Central memory CD4-positive, alpha-beta T cell (primary cell): ENCODE measurements at places on chromosomes 1 and 21.

GRCh38 chr21:17542371-17543011 is 29.6 kb downstream of the CXADR start:
- no peak for DNase-seq

GRCh38 chr1:182676274-182676673 is 8.1 kb downstream of the RGS8 start:
- DNase-seq: no peak

- no peak for DNase-seq
These were observed 5.3 kb downstream of the DTL start for GRCh38 chr1:212040629-212041412.

DNA sequence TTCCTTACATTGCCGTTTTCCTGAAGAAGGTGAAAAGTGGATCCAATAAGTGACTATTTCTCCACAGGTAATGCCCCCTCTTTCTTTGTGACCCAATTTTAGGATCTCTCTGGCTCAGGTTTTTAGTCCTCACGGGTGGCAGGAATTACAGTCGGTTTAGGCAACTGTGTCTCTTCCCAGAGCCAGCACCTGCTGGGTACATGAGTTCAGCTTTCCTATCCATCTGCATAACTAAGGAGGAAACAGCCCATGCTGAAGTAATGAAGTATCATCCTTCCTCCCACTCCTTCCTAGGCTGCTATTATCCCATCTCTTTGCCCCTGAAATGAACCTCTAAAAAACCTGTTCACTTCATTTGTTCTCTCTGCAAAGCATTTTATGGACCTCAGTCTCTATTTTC is 544.6 kb downstream of the NEGR1 start:
- no peak for DNase-seq

- no peak for DNase-seq
These were observed 2.1 kb upstream of the ITLN1 start for GRCh38 chr1:160887071-160887470.

- no peak for DNase-seq
These were observed 1.3 kb downstream of the USP24 start for GRCh38 chr1:55213885-55214211.

DNA sequence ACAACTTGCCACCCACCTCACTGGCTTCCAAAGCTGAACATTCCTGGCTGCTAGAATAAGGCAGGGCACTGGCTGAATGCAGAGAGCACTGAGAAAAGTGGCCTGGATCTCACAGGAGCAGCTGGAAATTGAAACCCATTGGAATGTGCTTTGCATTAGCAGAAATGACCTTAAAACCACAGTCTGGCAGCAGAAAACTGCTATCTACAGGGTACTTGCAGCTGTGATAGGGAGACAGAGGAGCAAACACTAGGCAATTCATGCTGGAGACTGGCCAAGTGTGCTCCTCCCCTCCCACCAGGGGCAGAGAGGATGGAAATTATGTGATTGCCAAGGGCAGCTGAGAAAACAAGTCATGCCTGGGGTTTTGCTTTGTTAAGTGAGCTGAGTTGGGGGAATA is 47.2 kb downstream of the HSD3B1 start:
- no peak for DNase-seq

GRCh38 chr1:238476841-238477240 is 586.1 kb upstream of the ZP4 start:
- no peak for DNase-seq

- no peak for DNase-seq
These were observed 46.2 kb downstream of the AHDC1 start for GRCh38 chr1:27557596-27558340.

DNA sequence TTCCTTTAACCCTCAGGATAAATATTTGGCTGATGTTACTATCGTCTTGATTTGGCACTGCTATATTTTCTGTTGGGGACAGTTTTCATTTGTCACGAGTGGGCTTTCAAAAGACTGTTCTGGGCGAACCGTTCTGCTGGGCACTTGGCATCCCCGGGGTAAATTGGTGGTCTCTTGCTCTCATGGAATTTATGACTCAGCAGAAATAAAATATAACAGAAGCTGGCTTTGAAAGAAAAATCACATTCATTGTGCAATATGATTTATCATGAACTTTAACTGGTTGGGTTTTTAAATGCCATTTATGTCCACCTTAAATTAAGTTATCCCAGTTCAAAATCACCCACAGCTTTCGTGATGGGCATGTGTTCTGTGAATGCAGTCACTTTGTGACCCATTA is 147.3 kb downstream of the KAZN start:
- no peak for DNase-seq

DNA sequence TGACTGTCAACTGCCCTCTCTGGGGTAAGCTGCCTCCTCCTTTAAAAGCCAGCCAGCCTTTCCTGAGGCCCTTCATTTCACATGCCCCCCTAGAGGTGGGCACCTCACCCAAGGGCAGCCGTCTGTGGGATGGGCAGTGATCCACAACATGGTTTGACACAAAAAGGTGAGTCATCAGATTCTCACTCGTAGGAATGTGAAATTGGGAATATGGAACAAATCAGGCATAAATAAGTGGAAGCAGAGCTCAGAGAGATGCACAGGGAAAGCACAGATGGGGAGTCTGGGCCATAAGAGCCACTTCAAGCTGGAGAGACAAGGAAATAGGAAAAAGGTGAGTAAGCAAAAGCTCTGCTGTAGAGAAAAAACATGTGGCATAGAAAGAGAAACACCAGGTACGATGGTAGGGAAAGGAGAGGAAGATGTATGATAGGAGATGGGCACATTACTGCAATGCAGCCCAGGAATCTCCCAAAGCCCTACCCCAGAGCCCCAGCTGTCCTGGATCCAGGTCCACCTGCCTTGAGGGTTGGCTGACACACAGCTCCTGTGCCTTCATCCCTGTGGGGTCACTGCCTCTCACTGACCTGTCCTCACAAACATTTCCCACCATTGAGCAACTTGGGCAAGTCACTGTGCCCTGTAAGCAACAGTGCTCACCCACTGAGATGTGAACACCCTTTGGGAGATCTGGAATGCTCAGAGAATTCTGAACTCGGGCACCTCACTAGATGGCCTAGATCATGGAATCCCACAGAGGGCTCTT is 86.6 kb downstream of the ASTN1 start:
- DNase-seq: no peak

DNA sequence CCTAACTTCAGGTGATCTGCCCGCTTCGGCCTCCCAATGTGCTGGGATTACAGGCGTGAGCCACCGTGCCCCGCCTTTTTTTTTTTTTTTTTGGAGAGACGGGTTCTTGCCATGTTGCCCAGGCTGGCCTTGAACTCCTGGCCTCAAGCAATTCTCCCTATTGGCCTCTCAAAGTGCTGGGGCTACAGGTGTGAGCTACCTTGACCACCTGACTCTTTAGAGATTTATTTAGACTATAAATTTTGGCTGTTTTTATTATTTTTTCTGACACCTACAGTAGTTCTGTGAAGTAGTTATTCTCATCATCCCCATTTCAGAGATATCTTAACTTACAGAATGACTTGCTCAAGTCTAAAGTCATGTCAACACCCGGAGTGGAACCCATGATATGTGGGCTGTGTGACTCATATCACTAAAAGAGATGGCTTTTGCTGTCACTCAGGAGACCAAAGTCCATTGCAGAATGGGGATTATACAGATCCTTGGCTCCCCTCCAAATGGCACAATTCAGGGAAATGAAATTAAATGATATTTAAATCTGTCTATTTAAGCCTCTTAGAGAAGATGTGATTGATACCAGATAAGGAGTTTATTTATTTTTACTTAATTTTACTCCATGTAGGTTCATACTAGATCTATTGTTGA is 93.2 kb downstream of the CTH start:
- no peak for DNase-seq

DNA sequence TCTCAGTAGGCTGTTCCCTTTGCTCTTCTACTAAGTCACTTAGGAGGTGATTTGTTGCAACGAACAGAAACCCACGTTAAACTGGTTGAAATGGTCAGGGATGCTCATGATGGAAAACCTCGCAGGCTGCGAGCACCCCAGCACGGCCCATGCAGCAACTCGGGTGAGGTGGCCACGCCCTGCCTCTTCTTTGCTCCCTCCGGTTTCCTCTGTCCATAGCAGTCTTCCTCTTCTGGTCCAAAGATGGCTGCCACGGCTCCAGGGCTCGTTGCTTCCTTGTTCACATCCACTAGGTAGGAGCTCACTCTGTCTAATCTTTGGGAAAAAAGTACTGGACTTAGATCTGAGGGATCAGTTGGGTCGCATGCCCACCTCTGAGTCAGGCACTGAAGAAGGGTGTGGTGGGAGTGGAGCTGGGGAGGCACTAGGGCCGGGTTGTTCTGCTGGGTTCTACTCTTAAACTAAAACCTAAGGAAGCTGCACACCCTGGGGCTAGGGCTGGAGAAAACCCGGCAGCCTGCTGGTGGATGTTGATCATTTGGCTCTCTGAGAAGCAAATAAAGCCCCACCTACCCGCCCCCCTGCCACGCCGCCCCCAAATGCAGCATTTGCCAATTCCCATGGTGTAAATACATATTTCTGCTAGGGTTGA is 31.0 kb downstream of the KAZN start:
- no peak for DNase-seq

- DNase-seq: no peak
These were observed 25.3 kb upstream of the RRP15 start for GRCh38 chr1:218259800-218260199.
